Stimulated activated CD8-positive, alpha-beta memory T cell treated with anti-CD3 and anti-CD28 coated beads, Interleukin-2, amount 100 ng/mL, for 1 hour (primary cell): ENCODE measurements at places on chromosomes 12 and 14.

DNA sequence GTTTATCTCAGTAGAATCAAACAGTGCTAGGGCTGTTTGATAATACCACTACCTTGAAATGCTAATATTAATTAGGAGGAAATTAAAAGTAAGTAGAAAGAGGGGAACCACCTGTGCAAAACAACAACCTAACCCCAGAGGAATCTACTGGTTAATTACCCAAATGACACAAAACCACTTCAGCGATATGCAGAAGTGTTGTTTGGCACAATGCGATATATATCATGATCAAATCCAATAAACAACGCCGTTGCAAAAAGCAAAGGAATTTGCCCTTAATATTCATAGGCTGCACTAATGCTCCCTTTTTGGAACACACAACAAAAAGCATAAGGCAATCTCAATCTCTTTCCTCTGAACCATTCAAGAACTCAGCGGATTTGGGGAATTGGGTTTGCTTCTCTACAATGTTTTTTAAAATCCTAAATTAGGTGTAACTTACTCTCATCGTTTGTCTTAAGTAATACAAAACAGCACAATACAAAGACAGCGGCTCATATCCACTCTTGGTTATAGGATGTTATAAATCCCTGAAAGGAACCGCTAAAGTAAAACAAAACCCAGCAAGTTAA, 1.5 kb downstream of the MAP4K5 start:
- DNase-seq, result no peak

DNA sequence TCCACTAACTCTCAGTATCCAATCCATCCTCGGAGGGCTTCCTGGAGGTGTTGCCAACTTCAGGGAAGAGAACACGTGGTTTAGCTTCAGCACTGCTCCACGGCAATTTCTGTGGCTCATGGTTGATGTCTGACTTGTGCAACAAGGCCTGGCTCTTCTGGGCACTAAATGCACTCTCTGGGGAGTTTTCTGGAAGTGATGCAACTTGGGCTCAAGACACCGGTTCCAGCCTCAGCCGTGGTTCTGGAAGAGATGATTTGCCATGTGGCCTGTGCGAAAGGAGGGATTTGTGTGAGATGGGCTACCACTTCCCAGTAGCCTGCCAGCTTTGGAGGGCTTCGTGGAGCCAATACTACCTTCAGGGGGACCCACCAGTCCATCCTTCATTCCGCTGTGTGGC, 118.6 kb upstream of the RTL1 start:
- no peak for DNase-seq

- no peak for DNase-seq
Measured at GRCh38 chr14:105034315-105035039, 13.6 kb upstream of the CDCA4 start.

DNA sequence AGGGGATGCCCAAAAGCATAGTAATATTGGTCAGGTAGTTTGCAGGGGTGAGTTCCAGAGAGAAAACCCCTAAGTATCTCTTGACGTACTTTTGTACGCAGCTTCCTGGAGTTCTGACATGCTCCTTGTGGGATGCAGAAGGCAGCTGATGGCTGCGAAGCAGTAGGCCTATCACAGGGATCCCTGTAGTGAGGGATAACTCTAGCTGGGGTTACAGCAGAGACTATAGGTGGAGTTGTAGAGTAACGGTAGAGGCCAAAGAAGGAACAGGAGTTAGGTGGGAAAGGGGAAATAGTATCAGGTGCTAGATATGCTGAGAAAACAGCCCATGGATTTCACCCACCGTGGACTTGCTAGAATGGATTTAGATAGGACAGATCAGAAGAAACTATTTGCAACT, 37.3 kb downstream of the MGST1 start:
- no peak for DNase-seq

GRCh38 chr14:66143387-66144112, 342.6 kb upstream of the CCDC196 start:
- no peak for DNase-seq

DNA sequence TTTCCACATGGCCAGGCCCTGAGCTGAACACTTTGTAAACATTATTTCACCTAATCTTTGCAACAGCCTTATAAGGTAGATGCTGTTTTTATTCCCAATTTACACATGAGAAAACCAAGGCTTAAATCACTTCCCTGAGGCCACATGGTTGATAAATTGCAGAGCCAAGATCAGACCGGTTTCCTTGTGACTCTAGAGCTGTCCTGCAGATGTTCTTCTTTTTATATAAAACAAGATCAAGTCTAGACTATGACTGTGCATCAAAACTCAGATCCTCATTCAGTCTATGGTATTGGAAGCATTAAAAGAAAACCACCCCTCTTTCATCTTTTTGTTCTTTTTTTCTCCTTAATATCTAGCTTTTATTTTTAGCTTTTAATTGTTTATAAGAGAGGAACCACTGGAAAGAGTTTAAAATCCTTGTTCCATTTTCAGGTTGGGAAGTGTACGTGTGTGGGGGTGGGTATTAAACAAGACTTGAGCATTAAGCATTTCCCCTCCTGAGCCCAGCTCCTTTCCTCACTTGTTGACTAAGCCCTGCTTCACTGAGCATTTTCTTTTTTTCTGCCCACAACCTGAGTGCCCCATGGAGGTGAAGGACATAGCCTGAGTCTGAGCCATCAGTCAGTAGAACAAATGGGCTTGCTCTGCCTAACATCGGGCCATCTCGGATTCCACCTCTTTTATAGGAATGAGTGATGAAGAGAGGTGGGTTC, 45.4 kb downstream of the GPATCH2L start:
- DNase-seq, result no peak
